ENCODE measurements at places on chromosomes 4 and X.

GRCh38 chr4:6368601-6369000, 99.0 kb downstream of the WFS1 start:
- DNase-seq: no peak

GRCh38 chrX:118225711-118226428, 109.3 kb upstream of the KLHL13 start:
- DNase-seq: no peak

GRCh38 chr4:64756016-64756415, 346.8 kb upstream of the TECRL start:
- no peak for DNase-seq

DNA sequence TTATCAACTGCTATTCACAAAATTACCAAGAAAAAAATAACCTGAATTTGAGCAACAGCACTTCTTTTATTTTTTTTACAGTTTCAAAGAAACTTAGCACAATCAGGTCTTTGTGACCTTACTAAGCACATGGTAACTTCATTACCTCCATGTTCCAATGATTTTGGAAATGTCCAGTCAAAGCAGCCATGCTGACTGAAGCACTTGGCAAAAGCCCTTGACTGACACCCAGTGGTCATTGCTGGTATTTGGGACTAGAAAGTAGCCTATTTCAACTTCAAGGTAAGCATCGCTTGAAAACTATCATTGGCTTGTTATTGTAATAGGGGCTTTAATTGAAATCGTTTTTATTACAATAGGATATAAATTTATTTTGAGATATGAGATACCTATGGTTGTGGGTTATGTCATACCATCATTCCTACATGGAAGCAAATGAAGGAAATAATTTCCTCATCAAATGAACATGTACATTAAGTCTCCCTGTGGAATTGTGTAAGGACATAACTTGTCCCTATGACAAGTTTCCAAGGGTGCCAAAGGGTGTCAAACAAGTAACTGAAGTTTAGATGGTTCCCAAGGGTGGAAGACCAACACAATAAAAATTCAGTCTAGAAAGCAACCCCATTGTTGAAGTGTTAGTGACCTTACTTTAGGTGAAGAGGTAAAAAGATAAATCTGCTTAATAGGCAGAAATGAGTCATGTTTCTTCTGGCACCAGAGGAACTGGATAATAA, 15.2 kb upstream of the ANXA10 start:
- DNase-seq: peak; percentile 58

- no peak for DNase-seq
Measured at GRCh38 chr4:85870298-85871083, 395.5 kb downstream of the ARHGAP24 start.

DNA sequence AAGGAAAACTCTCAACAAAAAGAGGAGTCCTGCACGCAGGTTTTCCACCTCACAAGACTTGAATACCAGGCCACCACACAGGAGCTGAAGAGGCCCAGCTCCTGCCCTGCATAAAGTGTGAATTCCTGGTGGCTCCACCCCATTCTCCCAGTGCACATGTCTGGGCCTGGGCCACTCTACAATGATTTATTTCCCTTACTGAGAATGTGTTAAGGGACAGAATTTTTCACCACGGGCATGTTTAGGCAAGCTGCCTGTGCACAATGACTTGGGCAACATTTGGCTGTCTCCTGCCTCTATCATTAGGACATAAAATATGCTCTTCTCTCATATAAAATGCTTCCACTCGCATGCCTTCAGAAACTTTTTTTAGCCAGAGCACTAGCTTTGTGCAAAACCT, 197.1 kb downstream of the SLC7A11 start:
- DNase-seq: no peak

DNA sequence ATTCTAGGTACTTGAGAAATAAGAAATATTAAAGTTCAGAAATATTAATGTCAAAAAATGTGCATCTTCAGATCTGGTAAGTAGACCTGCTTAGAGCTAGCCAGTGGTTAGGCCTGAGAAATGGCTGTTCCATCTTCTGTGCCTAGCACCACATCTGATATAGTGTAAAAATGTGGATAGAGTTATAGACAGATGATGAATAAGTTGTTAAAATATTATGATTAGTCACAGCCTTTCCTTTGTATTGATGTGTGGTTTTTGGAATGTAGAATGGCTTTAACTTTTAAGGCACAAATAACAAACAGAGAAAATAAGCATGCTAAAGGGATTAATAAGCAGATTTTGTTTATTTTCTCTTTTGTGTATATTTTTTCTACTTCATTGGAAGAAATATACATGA, 133.5 kb upstream of the NUDT6 start:
- DNase-seq: no peak

DNA sequence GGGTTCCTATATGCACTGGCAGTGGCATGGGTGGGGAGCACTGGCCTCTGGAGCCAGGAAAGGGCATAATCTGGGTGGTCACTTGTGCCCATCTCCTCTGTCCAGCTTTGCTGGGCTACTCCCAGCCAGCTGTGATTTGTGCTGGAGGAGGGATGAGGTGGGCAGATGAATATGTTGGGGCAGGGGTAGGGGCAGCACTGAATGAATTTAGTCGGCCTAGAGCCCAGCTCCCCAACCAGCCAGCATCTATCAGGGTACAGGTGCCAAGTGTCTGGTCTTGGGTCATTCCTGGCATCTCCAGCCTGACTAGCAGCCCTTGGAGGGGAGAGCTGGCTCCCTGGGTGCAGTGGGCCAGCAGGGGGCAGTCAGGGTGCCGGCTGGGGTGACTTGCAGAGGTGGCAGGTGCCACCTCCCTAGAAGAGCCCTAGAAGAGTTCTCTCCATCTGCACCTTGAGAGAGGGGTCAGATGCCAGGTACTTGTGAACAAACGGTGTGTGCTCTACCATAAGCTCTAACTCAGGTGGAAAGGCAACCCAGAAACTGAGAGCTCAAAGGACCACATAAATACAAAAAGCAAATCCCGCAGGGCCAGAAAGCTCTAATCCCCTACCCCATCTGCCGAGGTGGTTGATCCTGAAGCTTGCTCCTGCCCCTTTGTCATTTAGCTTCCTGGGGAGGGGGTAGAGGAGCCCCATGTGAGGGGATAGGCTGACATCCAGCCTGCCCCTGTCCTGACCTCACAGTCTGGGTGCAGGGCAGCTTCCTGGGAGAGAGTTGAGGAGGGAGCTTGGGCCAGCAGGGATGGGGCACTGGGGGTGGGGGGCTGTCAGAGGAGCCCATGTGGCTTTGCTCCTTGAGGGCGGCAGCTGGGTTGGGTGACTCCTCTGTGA, 2.2 kb downstream of the SORCS2 start:
- peak; percentile 39 for DNase-seq

DNA sequence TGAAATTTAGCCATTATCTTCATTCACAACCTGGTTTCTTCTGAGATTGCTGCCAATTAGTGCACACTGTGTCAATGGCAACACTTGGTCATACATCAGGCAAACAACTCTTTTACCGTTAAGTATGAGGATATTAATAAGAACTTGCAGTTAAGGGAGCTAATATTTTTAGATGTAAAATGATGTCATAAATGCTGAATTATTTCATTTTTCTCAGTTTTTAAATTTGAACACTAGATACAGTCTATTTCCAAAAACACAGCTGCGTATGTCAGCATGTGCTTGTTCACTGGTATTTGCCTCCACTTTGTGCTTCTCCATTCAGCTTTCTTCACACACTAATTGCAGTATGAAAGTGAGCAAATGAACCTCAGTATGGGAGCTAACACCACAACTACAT, 1.6 kb downstream of the KLHL13 start:
- DNase-seq: no peak

DNA sequence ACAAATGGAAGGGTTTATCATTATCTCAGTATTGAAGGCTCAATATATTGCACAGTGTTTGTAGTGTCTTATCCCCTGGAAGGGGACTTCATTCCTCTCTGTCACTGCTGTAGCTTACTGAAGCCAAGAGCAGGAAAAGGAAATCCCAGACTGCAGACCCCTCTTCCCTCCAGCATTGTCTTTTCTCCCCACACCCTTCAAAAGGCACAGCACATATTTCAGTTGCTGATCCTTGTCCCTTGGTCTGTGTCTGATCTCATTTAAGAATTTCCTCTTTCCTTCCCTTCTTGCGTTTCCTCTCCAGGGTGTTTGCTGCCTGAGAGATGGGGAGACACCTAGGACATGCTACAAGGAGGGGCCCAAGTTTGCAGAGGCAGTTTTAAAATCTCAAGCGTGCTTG, 40.1 kb downstream of the STIM2 start:
- no peak for DNase-seq

- peak; percentile 85 for DNase-seq
Measured at GRCh38 chrX:16892504-16893362, 22.6 kb upstream of the RBBP7 start.

DNA sequence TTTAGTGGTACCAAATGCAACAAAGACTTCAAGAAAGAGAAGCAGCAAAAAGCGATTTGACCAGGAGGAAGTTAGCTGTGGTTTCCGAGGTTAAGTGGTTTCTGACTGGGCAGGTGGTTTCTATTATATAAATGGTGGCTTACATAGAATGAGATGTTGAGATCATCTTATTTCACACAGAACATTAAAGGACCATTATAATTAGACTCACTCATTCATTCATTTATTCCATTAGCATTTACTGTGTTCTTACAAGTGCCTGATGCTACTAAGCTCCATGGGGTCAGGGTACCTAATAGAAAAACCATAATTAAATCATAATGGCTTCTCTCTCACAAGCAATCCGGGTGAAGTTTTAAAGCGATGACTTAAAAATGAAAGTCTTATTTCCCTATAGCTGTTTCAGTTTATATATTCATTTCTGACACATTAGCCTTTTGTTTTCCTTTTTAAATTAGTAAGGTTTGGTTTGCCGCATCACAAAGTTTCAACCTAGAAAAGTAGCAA, 10.6 kb downstream of the TSPAN6 start:
- DNase-seq: no peak

DNA sequence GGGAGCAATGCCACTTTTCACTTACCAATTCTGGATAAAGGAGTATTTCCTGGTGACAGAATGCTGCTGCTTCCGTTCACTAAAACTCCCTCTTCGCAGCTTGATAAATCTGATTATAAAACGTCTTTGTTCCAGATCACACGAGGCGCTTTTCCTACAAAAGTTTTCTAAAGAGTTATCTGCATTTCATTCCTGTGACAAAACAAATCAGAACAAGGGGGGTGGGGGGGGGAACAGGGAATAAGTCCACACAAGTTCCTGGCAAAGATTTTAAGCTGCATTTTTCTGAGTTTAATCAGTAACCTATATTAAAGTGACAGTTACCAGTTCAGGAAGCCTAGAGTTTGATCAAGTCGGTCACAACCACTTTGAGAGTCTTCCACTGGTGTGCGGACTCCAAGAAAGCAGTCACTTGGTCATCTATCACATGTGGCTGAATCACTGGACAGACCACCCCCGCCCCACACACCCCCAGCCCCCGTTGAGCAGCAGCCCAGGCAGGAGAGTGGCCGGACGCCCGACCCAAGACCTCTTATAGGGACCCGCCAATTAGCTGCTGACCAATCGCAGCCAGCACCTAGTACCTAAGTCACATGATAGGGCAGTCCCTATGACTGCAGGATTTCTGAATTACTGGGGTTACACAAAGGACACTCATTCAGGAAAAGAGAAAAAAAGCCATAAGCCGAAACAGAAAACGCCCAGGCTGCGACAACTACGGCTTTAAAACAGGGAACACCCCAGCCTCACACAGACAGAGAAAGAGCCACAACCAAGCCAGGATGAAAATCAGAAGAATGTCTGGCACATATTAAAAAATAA, 569.3 kb upstream of the DIPK2B start:
- peak; percentile 37 for DNase-seq

DNA sequence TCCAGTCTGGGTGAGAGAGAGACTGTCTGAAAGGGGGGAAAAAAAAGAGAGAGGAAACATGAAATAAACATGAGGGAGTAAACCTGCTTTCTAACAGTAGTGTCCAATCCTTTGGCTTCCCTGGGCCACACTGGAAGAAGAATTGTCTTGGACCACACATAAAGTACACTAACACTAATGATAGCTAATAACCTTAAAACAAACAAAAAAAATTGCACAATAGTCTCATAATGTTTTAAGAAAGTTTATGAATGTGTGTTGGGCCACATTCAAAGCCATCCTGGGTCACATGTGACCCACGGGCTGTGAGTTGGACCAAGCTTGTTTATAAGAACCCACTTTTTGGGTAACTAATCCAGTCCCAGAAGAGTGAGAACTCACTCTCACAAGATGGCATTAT, 30.3 kb downstream of the PDS5A start:
- no peak for DNase-seq

DNA sequence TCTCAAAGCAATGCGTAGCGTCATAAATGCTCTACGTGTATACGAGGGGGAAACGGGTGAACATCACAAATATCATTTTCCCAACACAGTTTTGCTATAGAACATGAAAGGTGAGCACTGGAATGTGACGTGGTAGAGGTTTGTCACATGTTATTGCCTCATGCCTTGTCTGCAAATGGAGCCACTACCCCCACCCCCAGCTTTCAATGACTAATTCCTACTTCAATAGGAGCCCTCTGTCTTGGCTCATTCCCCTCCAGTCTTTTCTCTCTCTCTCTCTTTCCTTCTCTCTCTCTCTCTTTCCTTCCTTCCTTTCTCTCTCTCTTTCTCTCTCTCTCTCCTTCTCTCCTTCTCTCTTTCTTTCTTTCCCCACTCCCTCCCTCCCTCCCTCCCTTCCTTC, 127.0 kb downstream of the STOX2 start:
- DNase-seq: no peak

- no peak for DNase-seq
Measured at GRCh38 chr4:182547435-182547834, 304.2 kb downstream of the TENM3 start.

DNA sequence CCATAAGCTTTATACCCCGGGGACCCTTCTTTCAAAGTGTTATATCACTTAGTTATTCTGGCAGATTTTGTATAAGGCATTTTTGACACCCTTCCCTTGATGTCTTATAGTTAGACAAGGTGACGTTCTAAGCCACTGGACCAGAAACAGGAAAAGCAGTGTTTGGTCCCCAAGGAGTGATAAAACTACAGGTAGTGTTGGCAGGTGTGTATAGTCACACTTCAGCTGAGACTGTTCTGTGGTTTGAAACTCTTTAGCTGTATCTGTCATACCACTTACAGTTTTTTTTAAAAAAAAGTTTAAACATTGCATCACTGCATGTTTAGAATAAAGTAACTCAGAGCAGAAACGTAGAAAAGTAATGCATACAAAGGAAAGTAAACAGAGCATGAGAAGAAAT, 48.5 kb downstream of the TLL1 start:
- DNase-seq: no peak

DNA sequence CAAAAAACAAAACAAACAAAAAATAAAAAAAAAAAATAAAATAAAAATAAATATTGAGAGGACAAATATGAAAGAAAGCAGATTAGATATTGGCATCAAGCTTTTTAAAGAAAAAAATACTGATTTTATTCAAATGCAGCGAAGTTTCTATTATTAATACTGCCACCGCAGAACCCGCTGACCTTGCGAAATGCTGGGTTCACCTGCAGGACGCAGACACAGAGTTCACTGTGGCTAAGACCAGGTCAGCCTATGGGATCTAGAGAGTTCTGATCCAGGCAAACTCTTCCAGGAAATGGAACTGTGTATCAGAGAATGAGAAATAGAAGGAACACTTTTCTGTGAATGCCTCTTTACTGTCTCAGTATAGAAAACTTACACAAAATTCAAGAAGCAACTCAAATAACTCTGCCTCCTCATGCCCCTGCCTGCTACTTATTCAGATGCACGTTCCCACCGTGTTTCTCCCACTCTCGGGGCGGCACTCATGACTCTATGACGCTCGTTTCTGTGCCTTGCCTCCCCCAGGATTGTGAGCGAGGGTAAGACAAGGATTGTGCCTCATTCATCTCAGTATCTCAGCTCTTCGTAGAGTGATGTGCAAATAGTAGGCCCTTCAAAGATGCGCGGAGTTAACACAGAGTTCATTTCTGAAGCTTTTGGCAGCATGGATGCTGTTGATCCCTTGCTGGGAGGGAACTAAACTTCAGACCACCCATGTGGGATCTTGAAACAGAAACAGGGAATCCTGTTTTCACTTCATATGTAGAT, 44.1 kb upstream of the TLR3 start:
- no peak for DNase-seq

Data from midbrain (tissue), 1 donor.